SIG-M5 (cell line): ENCODE measurements at places on chromosomes 7 and 10.
A peak's percentile ranks its signal among the peaks of the same experiment; 100 is the strongest.

DNA sequence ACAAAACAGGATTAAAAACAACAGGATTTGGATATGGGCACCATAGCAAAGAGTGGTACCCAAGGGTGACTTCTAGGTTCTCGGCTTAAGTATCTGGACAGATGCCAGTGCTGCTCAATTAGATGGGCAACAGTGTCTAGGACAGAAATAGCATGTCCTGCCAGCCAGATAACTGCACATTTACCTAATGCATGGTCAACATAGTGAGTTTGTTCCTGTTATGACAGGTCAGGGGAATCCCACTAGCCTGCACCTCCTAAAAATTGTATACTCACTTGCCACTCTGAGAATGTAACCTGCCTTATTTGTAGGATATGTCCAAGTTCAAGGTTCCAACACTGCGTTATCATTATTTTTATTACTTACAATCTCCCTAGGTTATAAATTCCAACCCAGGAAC lies 471.7 kb downstream of the GRM8 start:
- no peak for DNase-seq

- no peak for DNase-seq
These were observed 23.0 kb upstream of the PRPF18 start for GRCh38 chr10:13563481-13564445.

DNA sequence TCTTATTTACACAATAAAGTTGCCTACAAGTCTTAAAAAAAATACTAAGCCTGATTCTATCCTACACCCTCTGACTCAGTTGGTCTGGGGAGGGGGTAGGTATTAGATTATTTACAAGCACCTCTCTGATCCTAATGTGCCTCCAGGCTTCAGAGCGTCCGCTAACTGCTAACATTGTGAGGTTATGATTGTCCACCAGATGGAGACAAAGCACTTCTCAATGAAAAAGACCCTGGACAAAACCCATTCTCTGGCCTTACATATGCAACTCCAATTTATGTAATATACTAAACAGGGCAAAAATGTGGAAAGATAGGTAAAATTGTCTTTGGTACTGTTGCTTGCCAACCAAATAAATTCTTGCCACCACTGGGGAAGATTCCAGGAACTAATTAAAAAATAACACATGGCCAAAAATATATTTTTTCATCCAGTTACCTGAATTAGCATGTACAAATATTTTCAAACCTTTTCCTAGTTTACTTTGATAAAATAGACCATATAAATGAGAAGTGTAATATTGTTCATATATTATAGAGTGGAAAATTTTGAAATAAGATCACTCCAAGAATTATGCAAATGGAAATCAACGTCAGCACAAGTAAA lies 92.4 kb downstream of the KIF20B start:
- peak; percentile 1 for DNase-seq

GRCh38 chr10:114131094-114131493 lies 42.9 kb downstream of the CCDC186 start:
- no peak for DNase-seq

DNA sequence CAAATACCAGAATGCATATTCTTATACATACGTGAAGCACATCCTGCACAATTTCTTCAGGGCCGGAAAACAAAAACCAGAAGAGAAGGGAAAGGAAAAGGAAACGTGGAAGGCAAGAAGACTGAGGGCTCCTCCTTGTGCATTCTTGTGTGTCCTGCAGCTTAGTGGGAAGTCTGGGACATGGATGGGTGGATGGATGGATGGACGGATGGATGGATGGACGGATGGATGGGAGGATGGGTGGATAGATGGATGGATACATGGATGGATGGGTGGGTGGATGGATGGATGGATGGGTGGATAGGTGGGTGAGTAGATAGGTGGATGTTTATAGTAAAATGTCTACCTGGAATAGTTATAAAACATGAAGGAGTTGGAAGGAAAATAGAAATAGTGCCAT lies 30.8 kb upstream of the SLC35B4 start:
- DNase-seq = no peak

- DNase-seq = peak; percentile 29
These were observed 153.7 kb downstream of the DNAJB6 start for GRCh38 chr7:157490465-157490912.

- DNase-seq = no peak
These were observed 25.3 kb downstream of the TIMM23 start for GRCh38 chr10:45997557-45997956.

DNA sequence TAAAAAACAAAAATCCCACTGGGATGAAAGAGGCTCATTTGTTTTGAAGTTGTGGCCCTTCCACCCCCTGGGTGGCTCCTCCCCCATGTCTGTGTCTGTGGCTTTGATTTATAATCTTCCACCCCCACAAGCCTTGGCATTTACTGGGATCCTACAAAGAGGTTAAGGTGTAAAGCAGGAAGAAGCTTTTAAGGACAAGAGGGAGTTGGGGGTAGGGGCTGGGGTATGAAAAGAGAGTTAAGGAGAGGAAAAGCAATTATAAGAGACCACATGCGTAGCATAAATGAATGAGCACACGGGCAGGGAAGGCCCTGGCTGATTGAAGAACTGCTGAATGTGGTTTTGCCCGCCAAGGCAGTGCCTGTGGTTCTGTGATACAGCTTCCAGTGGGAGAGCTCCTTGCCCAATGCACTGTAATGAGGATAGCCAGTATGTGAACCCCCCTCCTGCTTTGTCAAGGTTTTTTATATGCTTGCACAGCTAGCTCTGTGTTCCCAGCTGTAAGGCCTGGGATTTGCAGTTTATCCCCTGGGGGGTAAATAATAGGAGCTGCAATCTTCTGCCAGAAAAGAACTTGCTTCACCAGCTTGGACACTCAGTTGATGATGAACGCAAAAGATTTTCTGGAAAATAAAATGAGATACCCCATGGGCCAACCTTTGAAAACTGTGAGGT lies 34.7 kb upstream of the KMT2E start:
- DNase-seq = no peak

DNA sequence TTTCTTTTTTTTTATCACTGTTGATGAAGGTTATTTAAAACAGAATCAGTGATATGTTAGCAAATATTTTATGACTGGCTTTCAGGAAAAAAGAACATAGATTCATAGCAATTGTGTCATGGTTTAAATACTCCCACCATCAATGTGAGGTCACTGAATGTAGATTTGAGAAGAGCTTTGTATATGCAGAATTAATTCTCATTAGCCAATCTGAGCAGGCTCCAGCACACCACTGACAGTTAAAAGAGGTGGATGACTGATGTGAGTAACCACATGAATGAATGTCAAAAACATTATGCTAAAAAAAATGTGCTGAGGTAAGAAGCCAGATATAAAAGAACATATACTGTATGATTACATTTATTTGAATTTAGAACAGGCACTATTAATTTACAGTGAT lies 174.8 kb upstream of the KAT6B start:
- DNase-seq = no peak

- DNase-seq = no peak
These were observed 58.8 kb downstream of the CAV1 start for GRCh38 chr7:116583653-116584052.

DNA sequence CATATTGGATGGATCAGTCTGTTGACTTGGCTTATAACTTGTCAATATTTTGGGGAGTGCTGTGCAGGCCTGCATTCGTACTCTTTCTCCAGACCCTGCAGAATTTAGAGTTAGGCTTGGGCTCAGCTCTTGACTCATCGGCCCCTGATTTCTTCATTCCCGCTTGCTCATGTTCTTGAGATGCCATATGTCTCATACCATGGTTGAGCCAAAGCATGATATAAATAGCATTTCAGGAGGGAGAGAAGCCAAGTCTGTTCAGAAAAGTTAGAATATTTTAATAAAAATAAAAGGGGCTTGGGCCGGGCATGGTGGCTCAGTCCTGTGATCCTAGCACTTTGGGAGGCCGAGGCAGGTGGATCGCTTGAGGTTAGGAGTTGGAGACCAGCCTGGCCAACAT lies 898.1 kb downstream of the TYW1 start:
- DNase-seq = no peak

DNA sequence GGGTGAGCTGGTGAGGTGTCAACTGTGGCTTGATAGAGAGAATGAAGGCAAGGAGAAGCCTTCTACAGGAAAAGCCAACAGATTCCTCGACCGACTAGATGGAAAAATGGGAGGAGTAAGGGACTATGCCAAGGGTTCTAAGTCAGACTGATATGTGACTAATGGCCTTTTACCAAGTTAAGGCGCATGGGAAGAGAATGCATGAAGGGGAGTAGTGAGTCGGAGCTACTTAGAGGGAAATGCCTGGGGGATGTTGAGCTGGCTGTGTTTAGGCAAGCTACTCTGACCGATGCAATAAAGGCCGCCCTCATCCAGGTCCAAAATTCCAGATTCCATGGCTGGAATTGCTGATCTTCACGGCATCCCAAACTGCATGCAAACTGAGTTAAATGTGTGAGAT lies 48.2 kb downstream of the APBB1IP start:
- DNase-seq = no peak
